Stimulated activated CD4-positive, alpha-beta T cell treated with anti-CD3 and anti-CD28 coated beads, Interleukin-1b, Interleukin-23, amount 100 ng/mL, for 48 hours (primary cell): ENCODE measurements at places on chromosomes 6 and 20.
A peak's percentile ranks its signal among the peaks of the same experiment; 100 is the strongest.

DNA sequence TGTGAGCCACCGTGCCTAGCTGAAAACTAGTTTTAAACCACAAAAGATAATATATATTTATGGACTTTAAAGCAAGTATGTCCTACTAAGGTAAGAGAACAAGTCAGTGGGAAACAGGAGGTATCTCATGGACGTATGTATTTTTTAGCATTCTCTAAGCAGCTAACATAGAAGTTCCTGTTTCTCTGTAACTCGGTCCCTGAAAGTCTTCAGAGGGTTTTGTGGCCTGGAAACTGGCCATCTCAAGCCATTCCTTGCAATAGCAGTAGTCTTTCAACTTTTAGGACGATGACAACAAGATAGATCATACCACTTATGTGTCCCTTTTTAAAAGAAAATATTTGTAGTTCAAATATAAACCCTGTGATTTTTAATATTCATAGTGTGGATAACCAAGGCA lies 95.6 kb upstream of the RALGAPA2 start:
- DNase-seq = no peak

DNA sequence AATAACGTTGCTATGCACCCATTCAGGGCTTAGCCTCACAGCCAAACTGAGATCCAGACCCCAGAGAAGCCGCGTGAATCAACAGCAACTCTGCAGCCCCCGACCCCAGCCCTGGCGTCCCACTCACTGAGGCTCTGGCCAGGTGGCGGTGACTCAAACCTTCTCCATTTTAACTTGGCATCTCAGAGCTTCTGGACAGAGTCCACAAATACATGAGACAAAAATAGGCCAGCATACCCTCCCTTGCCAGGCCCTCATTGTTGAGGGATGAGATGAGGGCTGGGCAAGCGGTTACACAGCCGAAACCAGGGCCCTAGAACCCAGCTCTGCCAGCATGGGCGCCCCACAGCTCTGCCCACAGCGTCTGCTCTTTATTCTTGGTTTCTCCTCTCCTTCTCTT lies 118.4 kb downstream of the MYLK4 start:
- DNase-seq = no peak

- no peak for DNase-seq
These were observed 7.7 kb downstream of the ZNFX1 start for GRCh38 chr20:49270177-49270576.

DNA sequence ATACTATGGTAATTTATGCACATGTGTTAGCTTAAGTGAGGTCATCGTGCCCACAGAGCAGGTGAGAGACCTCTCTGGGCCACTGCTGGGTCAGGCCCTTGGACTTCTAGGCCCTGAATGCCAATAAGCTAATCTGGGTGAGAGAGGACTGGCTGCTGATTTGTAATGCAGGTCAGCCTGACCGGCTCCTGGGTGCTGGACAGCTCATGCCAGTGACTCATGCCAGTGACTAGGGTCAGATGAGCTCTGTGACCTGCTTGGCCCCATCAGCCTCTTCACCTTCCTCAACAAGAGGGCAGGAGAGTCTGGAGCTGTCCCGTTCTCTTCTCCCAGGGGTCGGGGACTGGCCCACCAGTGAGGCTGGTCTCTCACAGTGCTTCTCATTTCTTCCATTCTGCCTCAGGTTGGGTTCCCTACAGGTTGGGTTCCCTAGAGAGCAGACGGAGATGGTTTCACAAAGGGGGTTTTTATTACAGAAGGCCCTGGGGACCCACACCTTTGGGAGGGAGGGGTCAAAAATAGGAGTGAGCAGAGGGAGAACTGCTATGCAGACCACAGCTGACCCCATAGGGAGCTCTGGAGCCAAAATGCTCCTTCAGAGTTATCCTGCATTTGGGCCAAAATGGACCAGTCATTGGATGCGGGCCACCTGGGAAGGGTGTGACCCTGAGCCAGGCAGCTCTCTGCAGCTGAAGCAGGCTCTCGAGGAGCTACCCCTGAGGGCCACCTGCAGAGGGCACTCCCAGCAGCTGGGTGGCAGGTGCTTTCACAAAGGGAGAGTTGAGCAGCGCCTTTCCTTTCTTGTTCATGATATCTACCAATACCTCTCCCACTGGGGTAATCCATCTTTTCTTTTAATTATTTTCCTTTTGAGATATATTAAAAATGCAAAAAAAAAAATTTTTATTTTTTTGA lies 2.2 kb upstream of the OXT start:
- no peak for DNase-seq

DNA sequence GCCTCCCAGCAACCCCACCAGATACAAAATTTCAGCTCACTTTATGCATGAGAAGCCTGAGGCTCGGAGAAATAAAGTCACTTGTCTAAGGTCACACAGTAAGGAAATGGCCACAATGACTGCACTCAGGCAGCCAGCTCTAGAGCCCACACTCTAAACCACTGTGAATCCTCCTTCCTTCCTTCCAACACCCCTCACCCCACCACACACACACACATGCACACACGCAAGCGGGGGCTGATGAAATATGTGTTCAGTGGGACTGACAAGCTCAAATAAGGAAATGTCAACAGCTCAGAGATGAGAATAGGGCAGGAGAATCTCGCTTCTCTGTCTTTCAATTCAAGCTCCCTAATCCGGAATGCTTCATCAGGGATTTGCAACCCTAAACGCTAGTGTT lies 6.0 kb upstream of the BPIFA1 start:
- DNase-seq = no peak

DNA sequence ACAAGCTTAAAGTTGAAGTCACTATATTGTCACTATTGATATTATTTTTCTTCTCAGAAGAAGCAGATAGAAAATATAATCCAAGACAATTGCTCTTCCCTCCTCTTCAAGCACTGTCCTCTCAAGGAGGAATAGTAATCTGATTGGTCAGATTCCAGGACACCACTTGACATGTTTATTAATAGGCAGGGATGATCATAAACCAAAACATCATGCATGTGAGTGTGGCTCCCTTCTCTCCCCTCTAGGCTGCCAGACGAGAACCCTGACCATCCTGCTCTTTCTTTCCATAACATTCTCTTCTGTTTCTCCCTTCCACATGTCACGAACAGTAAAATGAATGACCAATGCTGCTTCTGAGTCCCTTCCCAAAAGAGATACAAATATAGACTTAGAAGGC lies 7.5 kb downstream of the ATG5 start:
- DNase-seq = no peak

DNA sequence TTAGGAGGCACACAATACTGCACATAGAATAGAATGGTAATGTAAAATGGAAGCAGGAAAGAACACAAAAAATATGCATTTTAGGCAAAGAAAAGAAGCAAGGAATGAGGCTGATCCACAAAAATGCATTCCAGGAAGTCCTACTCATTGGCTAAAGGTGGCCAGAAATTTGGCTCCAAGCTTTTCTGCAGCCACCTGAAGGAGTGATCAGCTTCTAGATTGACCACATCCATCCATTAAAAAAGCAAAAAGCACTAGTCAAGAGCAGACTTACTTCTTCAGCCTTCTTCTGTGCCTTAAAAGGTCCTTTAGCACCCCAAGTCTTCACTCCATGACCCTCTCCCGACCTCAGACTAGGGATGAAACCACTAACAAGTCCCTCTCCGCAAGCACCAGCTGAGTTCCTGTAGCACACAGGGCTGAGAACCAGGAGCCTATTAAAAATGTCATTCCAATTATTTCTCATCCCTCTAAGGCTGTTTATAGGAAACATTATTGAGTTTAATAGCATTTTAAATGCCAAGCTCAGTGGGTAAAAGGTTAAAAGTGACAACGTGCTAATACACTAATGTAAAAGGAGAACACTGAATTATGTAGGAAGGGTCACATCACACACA lies 36.5 kb downstream of the TRAM2 start:
- no peak for DNase-seq

- DNase-seq = no peak
These were observed 1.4 kb downstream of the TRIM15 start for GRCh38 chr6:30164714-30165113.

- no peak for DNase-seq
These were observed 11.8 kb upstream of the FAM184A start for GRCh38 chr6:119090256-119090655.

DNA sequence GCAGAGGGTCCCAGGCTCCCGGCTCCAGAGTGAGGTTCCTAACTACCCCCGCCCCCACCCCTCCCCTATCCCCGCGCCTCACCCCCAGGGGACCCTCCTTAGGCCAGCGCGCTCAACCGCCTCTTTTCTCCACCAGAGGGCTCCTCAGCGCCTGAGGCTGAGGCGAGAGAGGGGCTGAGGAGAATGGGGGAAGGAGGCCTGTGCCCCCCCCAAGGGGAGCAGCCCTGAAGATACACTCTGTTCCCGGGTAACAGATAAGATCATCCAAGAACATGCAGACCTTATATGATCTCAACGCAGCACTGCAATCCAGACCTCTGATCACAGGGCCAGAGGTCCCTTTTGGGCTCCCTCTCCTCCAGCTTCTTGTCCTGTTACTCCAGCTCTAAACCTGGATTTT lies 43.3 kb upstream of the MRPS10 start:
- DNase-seq = peak; percentile 29

DNA sequence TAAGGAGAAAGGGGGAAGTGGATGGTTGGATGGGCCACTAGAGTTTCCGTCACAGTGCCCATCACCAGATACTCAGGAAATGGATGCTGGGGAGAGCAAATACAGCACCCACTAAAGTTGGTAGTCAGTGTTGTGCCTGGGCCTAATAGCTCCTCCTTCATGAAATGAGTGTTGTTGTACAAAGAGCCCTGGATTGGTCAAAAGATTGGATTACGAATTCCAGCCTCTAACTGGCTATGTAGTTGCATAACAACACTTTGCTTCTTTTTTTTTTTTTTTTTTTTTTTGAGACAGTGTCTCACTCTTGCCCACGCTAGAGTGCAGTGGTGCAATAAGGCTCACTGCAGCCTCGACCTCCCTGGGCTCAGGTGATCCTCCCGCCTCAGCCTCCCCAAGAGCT lies 27.4 kb downstream of the KCNG1 start:
- DNase-seq = no peak

GRCh38 chr6:114007516-114007915 lies 36.6 kb upstream of the HDAC2 start:
- DNase-seq = peak; percentile 10

DNA sequence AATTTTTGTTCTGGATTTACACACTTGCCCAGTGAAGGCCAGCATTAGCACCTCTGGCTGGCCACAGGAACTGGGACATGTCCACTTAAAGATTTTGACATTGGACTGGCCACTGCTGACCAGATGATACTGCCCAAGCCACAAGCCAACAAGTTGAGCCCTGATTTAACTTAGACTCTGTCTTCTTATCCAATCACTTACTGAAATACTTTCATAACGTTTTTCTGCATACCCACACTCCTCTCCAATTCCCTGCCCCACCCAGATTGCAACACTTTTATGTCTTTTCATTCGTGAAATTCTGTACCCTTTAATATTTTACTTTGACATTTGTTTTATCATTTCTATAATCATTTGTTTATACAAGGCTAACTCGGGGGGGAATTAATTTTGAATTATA lies 170.3 kb upstream of the TAB2 start:
- DNase-seq = no peak

DNA sequence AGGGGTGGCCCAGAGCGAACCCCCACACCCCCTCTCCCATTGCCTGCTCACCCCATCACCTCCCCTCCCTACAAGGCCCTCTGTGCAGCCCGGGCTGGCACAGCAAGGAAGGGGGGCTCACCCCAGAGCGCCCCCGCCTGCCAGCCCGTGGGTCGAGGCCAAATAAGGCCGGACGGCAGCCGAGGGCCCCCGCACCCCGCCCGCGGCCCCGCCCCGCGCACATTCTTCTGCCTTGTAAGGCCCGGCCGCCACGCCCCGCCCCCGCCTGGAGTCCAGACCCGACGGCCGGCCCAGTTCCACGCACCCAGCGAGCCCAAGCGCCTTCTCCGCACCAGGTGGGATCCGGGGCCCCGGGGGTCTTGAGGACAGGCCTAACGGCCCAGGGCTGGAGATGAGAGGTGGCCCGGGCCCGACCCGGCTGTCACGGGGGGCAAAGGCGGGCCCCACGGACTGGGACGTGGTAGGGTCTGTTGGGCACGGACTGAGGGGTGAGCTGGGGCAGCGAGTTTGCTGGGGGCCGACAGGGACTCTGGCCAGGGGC lies at the start of gene MYL9:
MYL9 (plus strand) TSS at position 293 of the 541 bp plus-strand sequence. CDS start 3,366 bp downstream, outside the sequence.
- no peak for DNase-seq

GRCh38 chr6:39824030-39824926 lies 32.1 kb downstream of the DAAM2 start:
- DNase-seq = no peak

DNA sequence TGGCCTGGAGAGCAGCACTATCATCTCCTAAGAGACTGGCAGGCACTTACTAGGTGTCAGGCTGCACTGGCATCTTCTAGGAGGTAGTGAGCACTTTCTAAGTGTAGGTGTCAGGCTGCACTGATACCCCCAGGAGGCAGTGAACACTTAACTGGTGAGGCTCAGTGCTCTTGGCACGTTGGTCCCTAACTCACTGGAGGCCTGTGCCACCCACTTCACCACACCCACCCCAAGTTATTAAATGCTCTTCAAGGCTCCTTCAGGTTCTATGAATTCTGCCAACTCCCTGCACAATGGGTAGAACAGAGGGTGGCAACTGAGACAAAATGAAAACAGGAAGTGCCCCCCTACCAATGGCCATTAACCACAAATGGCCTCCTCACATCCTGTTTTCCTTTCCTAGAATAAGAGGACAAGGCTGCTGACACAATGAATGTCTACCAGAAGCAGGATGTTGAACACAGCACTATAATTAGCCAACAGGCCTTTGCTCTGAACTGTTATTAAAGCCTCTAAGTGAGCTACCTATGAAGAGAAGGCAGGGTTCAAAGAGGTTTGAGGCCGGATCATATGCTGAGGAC lies 29.4 kb downstream of the NCOA5 start:
- DNase-seq = no peak

- no peak for DNase-seq
These were observed 101.1 kb downstream of the MAP3K7 start for GRCh38 chr6:90485635-90486277.

DNA sequence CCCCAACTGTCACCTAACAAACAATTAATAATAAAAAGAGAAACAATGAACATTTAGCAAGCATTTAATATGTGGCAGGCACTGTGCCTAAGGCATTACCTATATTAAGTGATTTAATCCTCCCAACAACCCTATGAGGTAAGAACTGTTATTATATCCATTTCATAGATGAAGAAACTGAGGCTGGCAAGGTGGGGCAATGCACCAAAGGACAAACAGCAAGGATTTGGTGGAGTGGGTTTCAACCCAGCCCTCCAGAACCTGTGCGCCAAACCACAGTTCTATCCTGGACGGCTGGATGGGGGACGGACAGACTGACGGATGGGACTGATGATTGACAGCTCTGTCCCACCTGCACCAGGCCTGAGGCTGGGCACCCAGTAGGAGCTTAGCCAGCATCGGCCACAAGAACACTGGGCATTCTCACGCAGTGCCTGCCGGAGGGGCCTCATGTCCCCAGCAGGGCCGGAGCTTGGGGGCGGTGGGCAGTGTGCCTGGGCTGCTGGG lies 24.6 kb downstream of the NOL4L start:
- no peak for DNase-seq

DNA sequence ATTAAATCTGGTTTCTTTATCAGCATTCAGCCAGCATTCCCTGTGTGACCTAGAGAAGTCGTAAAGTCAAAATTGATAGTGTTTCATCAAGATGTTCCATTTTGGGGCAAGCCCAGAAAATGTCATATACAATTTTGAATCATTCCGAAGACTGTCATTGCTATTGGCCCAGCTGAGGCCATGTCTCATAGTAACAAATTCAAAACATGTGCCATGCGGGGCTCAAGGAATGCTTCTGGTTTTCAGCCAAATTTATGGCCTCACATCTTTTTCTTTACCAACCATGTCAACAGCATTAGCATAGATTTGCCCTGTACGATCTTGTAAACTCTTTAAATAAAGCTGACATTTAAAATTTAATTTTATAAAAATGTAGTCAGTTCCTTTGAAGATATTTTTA lies 314.7 kb downstream of the PAX1 start:
- DNase-seq = no peak
